ENCODE measurements at places on chromosomes 13 and 19. TPM values are rescaled to one million over a fixed set of nuclear protein-coding genes. Genes with fewer than 3 reads are reported as not detected.

- no peak for DNase-seq
Measured at GRCh38 chr19:18708452-18709231, 25.2 kb downstream of the CRTC1 start.

- DNase-seq, result peak; percentile 62
Measured at GRCh38 chr13:107202371-107203023, 634.6 kb upstream of the ARGLU1 start.

- DNase-seq, result no peak
Measured at GRCh38 chr13:102127153-102127552, 274.7 kb downstream of the FGF14 start.

The NECTIN2 gene
- 22.1 TPM for total RNA-seq

The DAPK3 gene
- total RNA-seq, result 64.7 TPM

The SSC5D gene
- total RNA-seq, result 10.7 TPM

Data from fibroblast of the aortic adventitia (primary cell).